Stimulated activated CD4-positive, alpha-beta T cell treated with anti-CD3 and anti-CD28 coated beads, Interleukin-1b, Interleukin-23, amount 100 ng/mL, for 48 hours (primary cell): ENCODE measurements at places on chromosomes 2 and 18.

GRCh38 chr2:184053326-184053725 lies 545.0 kb upstream of the ZNF804A start:
- DNase-seq, result no peak

- DNase-seq, result no peak
These were observed 39.5 kb downstream of the ZNF519 start for GRCh38 chr18:14092625-14093306.

DNA sequence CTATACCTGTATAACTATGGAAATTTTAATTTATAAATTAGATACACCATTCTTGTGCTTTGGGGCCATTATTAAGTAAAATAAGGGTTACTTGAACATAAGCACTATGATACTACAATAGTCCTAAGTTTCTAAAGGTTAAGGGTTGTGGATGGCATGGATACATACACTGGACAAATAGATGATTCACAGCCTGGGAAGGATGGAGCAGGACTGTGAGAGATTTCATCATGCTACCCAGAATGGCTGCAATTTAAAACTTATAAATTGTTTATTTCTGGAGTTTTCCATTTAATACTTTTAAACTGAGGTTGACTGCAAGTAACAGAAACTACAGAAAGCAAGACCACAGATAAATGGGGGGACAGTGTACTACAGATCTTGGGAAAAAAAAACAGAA lies 295.8 kb upstream of the ZNF804A start:
- DNase-seq, result no peak

GRCh38 chr2:58569475-58570185 lies 328.5 kb upstream of the FANCL start:
- DNase-seq, result no peak

- no peak for DNase-seq
These were observed 135.2 kb upstream of the ACVR2A start for GRCh38 chr2:147709655-147710054.

DNA sequence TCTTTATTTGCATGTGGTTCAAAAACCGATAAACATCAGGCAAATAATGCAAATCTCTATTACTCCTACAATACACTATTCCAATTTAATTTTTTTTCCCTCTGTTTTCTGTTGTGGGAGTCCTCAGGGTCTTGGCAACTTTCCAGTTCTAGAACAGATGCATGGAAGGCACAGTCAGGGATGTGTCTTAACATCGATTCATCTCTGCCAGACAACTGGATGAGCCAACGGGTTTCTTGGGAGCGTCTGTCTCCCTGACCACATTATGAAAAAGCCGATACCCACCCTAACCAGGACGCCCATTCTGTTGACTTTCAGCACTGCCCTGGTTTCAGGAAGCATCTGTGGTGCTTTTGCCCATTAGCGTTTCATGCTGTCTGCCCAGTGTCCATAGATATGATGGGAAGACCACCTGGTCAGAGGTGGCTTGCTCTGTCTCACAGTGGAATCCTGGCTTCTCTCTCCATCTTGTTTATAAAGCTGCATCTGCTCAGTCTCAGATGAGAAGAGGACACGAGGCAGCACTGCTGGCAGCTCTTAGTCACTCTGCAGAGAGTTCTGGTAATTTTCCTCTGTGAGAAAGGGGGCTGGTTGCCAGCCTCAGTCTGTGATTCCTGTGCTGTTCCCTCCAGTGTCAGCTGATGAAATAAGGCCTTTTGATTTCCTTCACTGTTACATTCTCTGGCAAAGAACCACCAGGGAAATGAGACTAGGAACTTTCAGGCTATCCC lies 57.9 kb upstream of the KCNE4 start:
- no peak for DNase-seq

DNA sequence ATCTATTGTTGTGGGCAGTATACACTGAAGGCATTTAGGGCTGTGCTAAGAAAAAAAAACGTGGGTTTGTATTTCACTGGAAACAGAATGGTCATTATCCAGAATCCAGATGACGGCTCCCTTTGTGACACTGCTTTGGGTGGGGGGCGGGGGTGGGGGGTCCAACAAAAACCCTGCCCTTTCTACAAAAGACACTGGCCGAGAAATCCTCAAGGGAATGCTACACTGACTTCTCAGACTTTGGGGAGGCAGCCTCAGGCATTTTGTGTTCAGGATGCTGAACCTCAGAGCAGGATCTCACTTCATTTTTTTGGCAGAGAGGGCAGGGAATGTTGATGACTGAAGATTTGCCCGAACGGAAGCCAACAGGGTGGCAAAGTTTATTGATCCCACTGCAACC lies 417.1 kb downstream of the HRH4 start:
- DNase-seq, result no peak
